AG08396 (cell line): ENCODE measurements at places on chromosomes 1 and 21.
A peak's percentile ranks its signal among the peaks of the same experiment; 100 is the strongest.

DNA sequence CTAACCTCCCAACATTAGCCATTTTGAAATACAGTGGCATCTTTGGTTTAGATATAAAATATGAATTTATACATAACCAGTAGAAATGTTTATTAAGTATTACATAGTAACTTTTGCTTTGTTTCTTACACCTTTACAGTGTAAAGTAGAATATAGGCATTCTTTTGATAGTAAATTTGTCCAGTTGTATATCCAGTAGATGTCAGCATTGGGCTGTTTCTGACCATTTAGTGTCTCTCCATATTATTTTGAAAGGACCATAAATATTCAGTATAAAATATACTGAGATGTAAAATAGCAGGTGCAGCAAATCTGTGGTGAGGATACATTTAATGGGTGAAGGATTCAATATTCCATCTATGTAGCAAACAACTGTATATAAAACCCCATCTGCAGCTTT lies 115.8 kb upstream of the ZRANB2 start:
- DNase-seq, result peak; percentile 16

- DNase-seq, result no peak
Measured at GRCh38 chr1:12756768-12757413, 10.9 kb downstream of the CFAP107 start.

DNA sequence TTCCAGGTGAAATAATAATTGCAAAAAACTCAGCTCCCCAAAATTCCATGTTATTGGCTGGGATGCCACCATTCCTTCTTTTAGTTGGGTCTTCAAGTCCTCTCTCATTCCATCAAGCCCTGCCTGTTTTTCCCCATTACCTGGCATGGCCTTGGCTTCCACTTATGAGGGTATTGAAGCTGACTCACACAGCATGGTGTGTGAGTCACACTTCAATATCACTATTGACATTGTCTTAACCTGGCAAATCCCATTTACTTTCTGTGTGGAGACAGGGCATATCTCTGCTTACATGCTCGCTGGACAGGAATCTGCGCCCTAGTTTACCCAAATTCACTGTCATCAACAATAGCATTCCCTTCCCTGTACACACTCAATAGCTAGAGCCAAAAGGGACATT lies 1806.8 kb downstream of the BRINP3 start:
- no peak for DNase-seq

- DNase-seq, result no peak
Measured at GRCh38 chr1:16924919-16925477, 3.3 kb downstream of the CROCC start.

DNA sequence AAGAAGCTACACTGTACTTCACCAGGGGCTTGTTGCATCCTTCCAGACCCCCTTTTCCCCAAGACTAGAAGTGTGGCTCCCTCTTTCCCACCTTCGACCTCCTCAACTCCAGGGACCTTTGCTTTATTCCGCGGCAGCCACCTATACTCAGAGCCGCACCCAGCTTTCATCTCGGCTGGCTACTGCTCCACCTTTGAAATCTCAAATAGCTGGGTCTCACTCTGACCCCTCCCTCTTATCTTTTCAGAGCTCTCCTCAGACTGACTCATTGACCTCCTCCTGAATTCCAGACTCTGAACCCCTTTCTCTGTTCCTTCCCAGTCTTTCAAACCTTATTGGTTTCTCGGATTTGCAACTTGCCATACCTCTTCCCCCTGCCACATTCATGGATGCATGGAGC lies 144.7 kb upstream of the JUN start:
- no peak for DNase-seq

GRCh38 chr1:64514197-64514765 lies 44.4 kb downstream of the CACHD1 start:
- peak; percentile 48 for DNase-seq

GRCh38 chr1:161096015-161096414 lies 2.1 kb upstream of the KLHDC9 start:
- DNase-seq, result no peak

GRCh38 chr1:94741510-94741909 lies 78.6 kb upstream of the SLC44A3 start:
- DNase-seq, result no peak

DNA sequence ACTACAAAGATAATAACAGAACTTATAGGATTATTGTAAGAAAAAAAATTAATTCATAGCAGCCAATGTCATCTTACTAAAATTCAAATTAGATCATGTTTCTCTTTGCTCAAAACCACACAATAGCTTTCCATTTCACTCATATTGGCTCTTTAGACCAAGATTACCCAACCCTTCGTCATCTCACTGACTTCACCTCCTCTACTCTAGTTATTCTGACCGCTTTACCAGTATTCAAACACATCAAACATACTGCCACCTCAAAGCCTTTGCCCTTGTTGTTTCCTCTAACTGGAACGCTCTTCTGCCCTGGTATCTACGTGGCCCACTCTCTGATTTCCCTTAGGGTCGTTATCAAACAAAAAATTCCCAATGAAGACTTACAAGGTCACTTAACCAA lies 1.7 kb downstream of the ANGPTL3 start:
- DNase-seq, result no peak

GRCh38 chr1:43432171-43432860 lies 21.4 kb downstream of the HYI start:
- no peak for DNase-seq

- no peak for DNase-seq
Measured at GRCh38 chr21:41973861-41974751, 20.3 kb upstream of the C2CD2 start.

- peak; percentile 50 for DNase-seq
Measured at GRCh38 chr1:108661030-108661609, at the start of gene HENMT1. Gene HENMT1, minus strand, starts transcription at chr1:108661093. Its CDS starts 1,209 bp downstream, at chr1:108659884.

GRCh38 chr1:61993331-61993961 lies 201.2 kb upstream of the L1TD1 start:
- DNase-seq, result no peak

DNA sequence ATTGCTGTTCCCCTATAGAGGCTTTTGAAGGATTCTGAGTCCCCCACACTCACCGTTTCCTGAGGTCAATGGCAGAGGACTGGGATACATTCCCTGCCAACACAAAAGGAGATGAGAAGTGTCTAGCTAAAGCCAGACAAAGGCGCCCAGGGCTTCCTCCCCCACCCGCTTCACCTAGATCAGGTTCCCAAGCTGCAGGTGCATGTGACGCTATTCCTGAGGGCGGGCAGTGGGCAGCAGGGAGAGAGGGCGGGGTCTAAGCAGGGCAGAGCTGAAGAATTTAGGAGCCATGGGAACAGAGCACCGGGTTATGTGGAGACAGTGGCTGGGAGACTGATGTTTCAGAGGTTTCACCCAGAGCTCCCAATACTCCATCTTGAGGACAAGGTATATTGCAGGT lies 6.0 kb upstream of the ARHGEF2 start:
- no peak for DNase-seq

GRCh38 chr1:28172713-28173150 lies 3.8 kb downstream of the PTAFR start:
- no peak for DNase-seq

- DNase-seq, result no peak
Measured at GRCh38 chr1:165623624-165624023, 7.4 kb upstream of the MGST3 start.

- DNase-seq, result no peak
Measured at GRCh38 chr1:228784181-228784580, 48.9 kb downstream of the RHOU start.

DNA sequence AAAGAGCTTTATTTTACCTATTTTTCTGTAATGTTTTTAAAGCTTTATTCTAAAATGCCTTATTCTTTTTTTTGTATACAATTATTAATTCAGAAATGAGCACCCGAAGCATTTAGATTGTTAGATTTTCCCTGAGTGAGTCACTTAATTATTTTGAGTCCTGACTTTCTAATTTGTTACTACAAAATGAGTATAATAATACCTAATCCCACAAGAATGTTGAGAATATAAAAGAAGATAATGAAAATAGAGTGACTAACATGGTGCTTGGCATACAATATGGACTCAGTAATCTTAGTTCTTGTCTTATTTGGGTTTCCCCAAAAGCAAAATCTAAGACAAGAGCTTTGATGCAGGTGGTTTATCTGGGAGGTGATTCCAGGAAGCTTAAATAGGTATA lies 142.2 kb downstream of the LHX8 start:
- DNase-seq, result no peak

DNA sequence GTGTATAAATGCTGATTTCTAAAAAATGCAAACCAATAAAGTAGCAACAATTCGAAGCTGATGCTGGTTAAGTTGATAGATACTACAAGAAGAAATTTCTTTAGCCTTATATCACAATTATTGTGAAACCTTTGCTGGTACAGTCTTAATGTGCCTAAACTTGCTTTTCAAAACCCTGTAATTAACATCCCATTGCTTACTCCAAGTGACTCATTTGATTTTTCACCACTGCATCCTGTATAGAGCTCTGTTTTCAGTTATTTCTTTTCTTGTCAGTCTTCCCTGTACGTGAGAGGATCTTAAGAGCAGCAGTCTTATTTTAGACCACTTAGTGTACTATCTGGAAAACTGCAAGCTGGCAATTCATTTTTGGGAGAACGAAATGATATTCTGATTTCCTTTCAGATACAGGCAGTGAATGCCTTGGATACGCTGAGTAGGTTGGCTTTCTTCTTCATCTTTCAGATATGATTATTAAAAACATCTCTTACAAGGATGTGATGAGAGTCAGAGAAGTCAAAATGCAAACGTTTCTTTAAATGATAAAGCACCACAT lies 210.3 kb downstream of the KCTD3 start:
- no peak for DNase-seq

GRCh38 chr1:1847061-1847850 lies 43.6 kb downstream of the GNB1 start:
- no peak for DNase-seq

- DNase-seq, result no peak
Measured at GRCh38 chr1:222346955-222347354, 200.9 kb downstream of the HHIPL2 start.

GRCh38 chr1:158087320-158087927 lies 93.3 kb upstream of the CD1D start:
- peak; percentile 85 for DNase-seq

DNA sequence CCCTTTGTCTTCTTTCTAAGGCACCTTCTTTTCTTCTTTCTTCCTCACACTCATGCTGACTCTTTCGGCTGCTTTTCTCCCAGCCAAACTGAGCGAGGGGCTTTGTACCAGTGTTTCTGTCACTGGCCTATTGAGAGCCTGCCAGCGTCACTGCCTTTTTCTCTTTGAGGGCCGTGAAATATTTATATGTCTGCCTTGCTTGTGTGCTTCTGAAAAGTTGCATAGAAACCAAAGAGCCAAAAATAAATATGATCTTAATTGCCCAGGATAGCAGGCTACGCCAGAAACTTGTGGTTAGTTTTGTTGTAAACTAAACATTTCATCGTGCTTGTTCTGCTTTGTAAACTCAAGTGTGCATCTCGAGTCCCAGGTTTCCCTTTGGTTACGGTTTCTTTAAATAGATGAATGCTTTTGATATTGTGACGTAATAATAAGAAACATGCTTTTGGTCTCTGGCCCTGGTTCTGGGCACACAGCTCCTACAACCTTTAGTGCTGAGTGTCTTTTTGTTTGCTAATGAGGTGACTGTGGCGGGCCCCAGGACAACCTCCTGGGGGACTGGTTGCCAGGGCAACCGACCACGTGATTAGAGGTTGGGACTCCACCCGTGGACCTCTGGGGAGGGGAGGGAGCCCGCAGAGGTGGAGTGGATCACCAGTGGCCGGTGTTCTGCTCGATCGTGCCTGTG lies 10.8 kb downstream of the SLC37A1 start:
- peak; percentile 42 for DNase-seq

GRCh38 chr1:212677573-212677972 lies 22.1 kb downstream of the BATF3 start:
- DNase-seq, result no peak

DNA sequence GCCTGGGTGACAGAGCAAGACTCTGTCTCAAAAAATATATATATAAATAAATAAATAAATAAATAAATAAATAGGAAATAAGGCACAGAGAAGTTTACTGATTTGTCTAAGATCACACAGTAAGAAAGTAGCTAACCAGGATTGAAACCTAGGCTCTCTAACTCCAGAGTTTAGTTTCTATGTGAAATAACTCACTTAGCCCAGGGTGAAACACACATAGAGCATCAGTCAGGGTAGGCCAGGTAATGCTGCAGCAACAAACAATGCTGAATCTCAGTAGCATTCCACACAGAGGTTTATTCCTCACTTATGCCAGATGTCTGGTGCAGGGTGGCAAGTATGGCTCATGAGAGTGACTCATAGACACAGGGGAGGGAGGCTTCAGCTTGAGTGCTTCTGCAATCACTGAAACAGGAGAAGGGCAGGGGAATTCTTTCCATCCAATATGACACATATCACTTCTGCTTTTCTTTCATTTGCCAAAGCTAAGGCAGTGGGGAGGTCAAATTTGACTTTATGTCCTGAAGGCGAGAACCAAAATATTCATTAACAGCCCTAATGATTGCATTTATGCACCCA lies 37.1 kb upstream of the KANK4 start:
- peak; percentile 72 for DNase-seq

DNA sequence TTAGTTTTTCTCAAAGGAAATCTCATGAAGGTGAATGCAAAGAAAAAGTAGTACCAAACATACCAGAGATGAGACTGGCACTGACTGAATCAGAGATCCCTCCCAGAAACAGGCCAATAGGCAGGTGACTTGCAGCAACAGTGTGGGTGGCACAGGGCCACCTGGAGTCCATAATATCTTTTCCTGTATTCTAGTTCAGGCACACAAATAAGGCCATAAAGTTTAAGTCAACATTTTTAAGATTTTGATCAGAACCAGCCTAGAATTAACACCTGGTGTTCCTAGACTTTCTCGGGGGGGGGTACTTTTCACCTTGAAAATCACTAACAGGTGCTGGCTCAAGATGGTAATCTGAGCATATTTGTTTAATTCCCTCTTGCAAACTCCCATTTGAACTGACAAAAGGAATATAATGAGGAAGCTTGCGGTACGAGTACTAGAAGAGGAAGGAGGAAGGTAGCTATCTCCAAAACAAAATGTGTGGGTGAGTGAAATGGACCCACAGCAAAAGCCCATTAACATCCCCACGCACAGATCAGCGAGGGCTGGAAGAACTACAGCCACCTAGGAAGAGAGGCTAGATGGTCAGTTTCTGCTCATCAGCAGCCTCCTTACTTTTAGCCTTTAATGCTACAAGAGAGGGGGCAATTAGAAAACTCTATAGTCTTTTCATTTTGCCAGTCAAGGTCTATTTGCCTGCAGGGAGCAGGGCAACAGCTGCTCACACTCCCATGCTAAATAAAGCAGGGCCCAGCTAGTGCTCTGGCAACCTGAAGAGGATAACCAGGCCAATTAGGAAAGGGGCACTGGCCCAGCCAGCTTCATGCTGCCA lies 18.9 kb downstream of the SDE2 start:
- DNase-seq, result no peak
